ENCODE measurements at places on chromosomes 1 and 21.

GRCh38 chr1:59765011-59765730 is 49.6 kb upstream of the HOOK1 start:
- peak; percentile 66 for DNase-seq

DNA sequence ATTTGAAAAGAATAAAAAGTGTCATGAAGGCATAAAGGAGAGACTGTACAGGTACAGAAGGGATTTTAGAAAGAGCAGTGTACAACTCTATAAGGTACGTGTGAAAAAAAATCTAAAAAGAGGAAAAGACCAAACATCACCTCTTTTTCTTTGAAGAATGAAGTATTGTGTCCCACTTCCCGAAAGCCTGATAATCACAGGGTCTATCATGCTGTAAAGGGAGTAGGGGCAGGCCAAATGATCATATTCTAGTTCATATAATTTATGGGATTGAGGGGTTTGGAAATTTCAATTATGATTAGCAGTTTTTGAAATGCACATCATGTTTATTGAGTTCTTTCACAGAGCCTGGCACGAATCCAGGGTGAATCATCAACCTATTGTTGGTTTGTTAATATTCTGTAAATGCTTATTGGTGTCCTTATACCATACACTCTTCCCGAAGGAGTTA is 910 bp upstream of the RERE start:
- DNase-seq = no peak

DNA sequence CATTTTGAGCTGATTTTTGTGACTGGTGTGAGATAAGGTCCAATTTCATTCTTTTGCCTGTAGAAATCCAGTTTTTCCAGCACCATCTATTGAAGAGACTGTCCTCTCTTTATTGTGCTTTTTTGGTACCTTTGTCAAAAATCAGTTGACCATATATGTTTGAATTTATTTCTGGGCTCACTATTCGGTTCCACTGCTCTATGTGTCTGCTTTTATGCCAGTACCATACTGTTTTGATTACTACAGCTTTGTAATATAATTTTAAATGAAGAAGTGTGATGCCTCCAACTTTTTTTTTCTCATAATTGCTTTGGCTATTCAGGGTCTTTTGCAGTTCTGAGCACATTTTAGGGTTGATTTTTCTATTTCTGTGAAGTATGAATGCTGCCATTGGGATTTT is 69.0 kb downstream of the LAMC2 start:
- DNase-seq = no peak

GRCh38 chr1:86739648-86740509 is 35.5 kb downstream of the SH3GLB1 start:
- no peak for DNase-seq

- no peak for DNase-seq
These were observed 25.4 kb downstream of the ST6GALNAC5 start for GRCh38 chr1:76892675-76893074.

GRCh38 chr1:1455366-1455884 is 5.9 kb downstream of the ATAD3C start:
- no peak for DNase-seq

DNA sequence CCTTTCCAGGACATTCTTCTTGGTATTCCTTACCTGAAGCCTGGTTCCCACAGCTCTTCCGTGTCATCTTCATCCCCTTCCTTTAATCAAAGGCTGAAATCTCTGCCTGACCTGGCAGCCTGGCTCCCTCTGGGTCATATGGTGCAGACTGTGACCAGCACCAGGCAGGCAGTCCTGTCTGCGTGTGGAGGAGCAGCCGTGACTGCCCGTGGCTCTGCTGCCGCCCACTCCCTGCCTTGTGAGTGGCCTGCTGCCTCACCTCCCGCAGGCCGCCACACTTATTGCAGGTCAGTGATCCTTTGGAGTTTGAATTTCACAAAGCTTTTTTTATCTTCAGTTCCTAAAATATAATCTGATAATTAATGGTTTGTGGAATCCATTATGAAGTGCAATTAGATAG is 36.2 kb upstream of the EPHA8 start:
- no peak for DNase-seq

- no peak for DNase-seq
These were observed 43.6 kb upstream of the DPH5 start for GRCh38 chr1:101069158-101069557.

DNA sequence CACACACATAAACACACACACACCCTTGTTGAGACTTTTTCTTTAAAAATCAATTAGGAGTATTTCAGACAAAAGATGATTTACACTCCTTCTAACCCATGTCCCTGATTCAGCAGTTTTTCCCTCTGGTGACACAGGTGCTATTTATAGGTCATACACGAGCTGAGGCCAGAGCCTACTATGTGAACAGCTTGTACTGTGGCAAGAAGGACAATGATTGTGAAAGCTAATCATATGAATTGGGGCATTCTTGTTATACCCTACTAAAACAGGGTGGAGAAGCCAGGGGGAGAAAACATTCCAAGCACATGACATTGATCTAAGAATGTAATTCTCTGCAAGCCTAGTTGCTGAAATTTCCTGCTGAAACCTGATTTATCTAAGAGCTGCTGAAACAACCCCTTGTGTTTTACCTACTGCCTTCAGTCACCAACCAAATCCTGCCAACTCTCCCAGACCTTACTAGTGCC is 60.3 kb downstream of the XCL1 start:
- DNase-seq = no peak

GRCh38 chr1:180188091-180188506 is 33.4 kb downstream of the QSOX1 start:
- no peak for DNase-seq

DNA sequence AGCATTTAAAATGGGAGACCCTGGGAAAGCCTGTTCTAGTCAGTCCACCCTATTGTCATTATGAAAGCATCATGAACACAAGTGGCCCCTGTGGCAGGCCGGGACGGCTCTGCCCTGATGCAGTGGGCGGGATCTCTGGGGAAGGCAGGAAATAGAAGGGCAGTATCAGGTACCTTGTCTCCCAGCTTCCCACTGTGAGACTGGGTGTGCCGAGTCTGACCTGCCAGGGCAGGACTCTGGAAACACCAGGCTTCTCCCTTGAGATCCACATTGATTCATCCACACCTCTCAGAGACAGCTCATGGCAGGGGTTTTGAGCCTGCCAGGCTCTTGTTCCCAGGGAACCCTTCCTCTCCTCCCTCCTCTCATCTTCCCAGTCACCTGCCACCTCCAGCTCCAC is 24.5 kb upstream of the GNPAT start:
- DNase-seq = no peak

DNA sequence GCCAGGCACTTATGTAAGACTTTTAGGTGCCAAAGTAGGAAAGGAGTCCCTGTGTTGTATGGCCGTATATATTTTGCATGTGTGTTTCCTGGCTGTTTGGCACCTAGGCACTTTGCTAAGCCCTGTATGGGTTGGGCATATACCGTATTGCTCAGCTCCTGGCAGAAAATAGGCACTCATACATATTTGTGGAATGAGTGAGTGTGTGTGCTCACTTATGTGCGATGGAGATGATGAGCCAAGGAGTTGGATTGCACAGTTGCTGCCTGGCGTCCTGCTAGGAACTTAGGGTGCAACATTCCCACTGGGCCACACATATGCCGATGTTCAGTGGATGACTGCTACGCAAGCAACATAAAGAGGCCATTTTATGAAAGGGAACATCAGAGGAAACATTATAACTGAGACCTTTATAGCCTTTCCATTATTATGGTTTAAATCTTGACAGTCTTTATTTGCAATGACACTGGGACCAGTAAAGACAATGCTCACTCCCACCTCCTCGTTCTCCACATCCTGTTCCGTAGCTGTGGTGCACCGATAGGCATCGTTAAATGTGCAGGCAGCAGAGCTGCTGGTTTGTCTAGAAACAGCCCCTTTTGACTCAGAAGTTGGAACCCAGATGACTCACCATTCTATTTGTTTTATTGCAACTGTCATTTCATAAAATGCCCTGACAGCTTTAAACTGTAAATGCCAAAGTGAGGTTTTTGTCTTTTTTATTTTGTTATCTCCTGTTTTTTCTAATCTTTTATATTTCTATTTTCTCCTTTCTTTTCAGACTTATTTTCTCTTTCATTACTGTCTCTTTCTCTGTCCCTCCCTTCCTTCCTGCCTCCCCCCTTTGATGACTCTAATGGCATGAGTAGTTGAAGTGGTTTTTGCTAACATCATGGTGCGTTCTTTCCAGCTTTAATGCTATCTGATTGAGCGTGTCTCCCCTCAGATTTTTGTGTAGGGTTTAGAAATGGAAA is 36.1 kb downstream of the PEX14 start:
- DNase-seq = no peak

- DNase-seq = no peak
These were observed 39.3 kb upstream of the NTPCR start for GRCh38 chr1:232911027-232911599.

GRCh38 chr1:194570476-194570875 is 1384.1 kb upstream of the B3GALT2 start:
- DNase-seq = no peak

DNA sequence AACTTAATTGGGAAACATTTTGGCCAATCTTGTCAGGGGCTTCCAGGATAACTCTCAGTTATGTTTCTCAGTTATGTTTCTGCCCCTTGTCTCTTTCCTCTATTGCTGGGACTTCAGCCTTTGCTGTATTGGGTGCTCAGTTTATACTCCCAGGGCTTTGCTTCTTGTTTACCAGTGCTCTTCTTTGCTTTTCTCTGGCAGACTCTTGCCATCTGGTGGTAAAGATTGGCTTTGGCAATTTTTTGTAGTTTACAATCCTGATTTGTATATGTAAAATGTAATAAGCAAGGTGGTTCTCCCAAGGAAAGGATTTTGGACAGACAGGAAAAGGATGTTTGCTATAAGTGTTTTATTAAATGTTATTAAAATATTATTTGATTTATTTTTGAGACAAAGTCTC is 37.9 kb downstream of the FABP3 start:
- DNase-seq = no peak

GRCh38 chr1:36715797-36716196 is 233.1 kb upstream of the CSF3R start:
- DNase-seq = no peak

- DNase-seq = no peak
These were observed 369.5 kb upstream of the LYPLAL1 start for GRCh38 chr1:218804014-218804785.

GRCh38 chr1:205014783-205015182 is 28.2 kb upstream of the CNTN2 start:
- no peak for DNase-seq

- DNase-seq = no peak
These were observed 4.1 kb downstream of the SERINC2 start for GRCh38 chr1:31417148-31417547.

DNA sequence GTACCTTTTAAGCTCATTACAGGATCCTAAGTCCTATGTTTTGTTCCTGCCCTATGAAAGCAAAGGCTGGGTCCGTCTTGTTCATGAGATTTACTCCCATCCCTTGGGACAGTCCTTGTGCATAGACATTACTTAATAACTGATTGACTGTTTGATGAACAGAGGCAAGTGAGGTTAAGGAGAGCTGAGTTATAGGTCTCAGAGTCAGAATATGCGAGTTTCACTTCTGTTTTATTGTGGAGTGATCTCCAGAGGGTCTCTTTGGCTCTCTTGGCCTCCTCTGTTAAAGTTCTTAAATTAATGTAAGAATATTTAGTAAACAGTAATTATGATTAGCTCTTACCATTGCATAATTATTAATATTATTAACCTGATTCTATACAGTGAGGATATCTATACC is 52.6 kb downstream of the BRINP2 start:
- no peak for DNase-seq

GRCh38 chr1:54391450-54392209 is 14.6 kb downstream of the SSBP3 start:
- DNase-seq = no peak

DNA sequence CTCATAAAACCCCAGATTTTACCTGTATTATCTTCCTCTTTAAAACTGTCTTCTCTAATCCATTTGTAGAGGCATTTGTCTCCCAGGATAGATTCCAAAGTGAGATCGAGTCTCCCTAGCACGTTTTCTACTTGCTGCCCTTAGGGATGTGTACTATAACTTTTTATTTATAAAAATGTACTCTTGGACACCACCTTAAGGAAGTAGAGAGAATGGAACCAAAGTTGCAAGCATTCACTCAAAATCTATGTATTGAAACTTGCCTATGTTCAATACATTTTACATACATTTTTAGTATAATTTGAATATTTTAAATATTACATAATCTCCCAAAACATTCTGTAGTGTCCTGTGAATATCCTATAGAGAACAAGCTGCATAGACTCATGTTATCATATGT is 842 bp upstream of the SPRR2A start:
- DNase-seq = no peak

- no peak for DNase-seq
These were observed 3.1 kb upstream of the LMNA start for GRCh38 chr1:156111355-156111962.

Data from NCI-H2081 treated with DMSO at 0.1 percent for 48 hours (cell line).